Temporal lobe (tissue), 4 donors: ENCODE measurements at places on chromosomes 5 and 9. TPM values are rescaled to one million over a fixed set of nuclear protein-coding genes. Genes with fewer than 3 reads are reported as not detected.

SHLD3 gene
- total RNA-seq, result 8.6 TPM

CCDC107 gene
- 7.9 TPM for total RNA-seq

EQTN gene
- total RNA-seq, result 1.2 TPM

HDHD3 gene
- 5.4 TPM for total RNA-seq

C9orf153 gene
- total RNA-seq, result 0.25 TPM

CCL19 gene
- total RNA-seq, result not detected

SIT1 gene
- total RNA-seq, result not detected

ANKDD1B gene
- total RNA-seq, result 0.98 TPM

MAP1B gene
- 786 TPM for total RNA-seq

STOM gene
- total RNA-seq, result 13.5 TPM

GPX3 gene
- 29.7 TPM for total RNA-seq

ITGA2 gene
- total RNA-seq, result 3.7 TPM

CDH10 gene
- 53.4 TPM for total RNA-seq

GDNF gene
- under 0.01 TPM for total RNA-seq

RAB3C gene
- 33.9 TPM for total RNA-seq

RFESD gene
- 0.98 TPM for total RNA-seq

PCSK1 gene
- 1.2 TPM for total RNA-seq

BARHL1 gene
- total RNA-seq, result not detected

PTGER4 gene
- 0.98 TPM for total RNA-seq

NR5A1 gene
- total RNA-seq, result not detected

MACROH2A1 gene
- 105 TPM for total RNA-seq

OR1J2 gene
- total RNA-seq, result not detected

TEX48 gene
- total RNA-seq, result not detected

NAIF1 gene
- total RNA-seq, result 5.2 TPM

ACTBL2 gene
- total RNA-seq, result not detected

APBB3 gene
- 26.6 TPM for total RNA-seq

P4HA2 gene
- total RNA-seq, result 8.9 TPM

VLDLR gene
- total RNA-seq, result 50.4 TPM

GABRB2 gene
- total RNA-seq, result 65.2 TPM

CCNI2 gene
- total RNA-seq, result under 0.01 TPM

PCDHB7 gene
- 8.9 TPM for total RNA-seq

HRCT1 gene
- not detected for total RNA-seq

MAMDC4 gene
- 7.1 TPM for total RNA-seq

FOXD4L6 gene
- not detected for total RNA-seq
